GM19239 (cell line): ENCODE measurements at places on chromosomes 2 and 18.

DNA sequence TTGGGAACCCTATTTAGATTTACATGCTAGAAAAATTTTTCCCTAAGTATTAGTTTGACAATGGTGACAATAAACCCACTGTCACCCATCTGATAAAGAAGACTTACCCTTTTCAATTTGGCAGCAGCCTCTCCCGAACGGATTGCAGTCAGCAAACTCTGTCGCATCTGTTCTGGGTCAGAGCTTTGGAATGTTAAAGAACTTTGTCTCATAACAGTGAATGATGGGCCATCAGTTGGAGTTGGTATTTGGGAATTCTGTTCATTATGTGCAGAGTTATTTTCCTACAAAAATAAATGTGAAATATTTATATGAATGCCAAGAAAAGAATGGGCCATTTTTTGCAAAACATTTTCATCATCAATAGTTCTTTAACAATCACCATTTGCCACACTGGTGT lies 70.8 kb upstream of the GRB14 start:
- DNase-seq, result no peak

GRCh38 chr18:13725566-13726231 lies 659 bp downstream of the FAM210A start:
- DNase-seq, result no peak

DNA sequence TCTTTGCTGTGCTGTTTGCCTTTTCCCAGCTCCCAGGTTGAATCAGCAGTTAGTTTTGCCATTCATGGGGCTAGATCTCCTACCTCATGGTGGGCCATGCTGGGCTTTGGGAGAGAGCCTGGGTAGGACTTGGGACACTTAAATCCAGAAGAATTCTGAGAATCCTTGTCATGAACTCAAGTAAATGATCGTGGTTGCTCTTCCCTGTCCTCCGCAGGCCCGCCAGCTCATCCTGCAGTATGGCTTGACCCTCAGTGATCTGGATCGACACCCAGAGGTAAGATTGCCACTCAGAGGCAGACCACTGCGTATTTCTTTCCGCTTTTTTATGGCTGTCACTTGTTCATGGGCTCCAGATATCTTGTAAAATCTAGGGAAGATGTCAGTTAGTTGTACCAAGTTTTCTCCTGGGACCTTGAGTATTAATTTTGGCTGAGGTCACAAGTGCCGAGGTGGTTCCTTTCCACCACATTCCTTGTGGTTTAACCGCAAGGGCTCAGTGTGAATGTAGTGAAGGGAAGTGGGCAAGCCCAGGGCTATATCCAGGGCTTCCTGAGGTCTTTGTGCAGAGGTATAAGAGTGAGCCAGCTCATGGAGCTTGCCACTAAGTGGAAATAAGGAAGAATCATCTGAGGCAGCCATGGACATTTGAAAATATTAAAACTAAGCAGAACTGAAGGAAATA lies 37.7 kb downstream of the RPIA start:
- no peak for DNase-seq

GRCh38 chr2:210250622-210251021 lies 25.4 kb upstream of the ACADL start:
- no peak for DNase-seq

GRCh38 chr2:10844097-10844496 lies 31.5 kb upstream of the PDIA6 start:
- no peak for DNase-seq

DNA sequence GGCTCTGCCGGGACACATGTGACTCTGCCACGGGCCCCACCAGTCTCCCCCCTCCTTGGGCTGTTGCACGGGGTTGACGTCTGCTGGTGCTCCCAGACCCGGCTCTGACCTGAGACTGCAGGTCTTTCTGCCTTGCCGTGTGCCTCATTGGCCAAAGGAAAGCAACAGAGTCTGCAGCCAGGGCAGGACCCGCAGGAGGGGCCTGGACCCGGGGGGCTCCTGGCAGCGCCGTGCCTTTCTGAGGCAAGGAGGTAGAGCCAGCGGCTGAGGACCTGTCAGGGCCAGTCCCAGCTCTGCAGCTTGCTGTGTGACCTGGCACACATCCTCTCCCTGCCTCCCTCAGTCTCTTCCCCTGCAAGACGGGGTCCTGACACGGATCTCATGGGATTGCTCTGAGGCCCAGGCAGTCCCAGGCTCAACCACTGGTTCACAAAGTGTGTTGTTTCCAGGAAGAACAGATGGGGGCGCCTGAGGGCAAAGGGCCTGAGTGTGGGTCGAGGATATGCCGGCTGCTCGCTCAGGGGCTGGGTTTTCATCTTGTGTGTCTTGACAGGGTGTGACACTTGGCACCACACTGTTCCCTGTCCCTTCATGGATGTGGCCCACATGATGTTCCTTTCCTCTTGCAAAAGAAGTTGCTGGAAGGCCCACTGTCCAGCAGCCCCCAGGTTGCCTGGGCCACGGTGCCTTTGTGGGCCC lies 9.0 kb downstream of the CAPN10 start:
- DNase-seq, result no peak
